A549 treated with CpdA at 1 μM for 4 hours (cell line): ENCODE measurements at places on chromosomes 7 and 10. TPM values are rescaled to one million over a fixed set of nuclear protein-coding genes. Genes with fewer than 3 reads are reported as not detected.

The SFTPA1 gene
- not detected in 5 replicates for total RNA-seq

The PDK4 gene
- 3.8 to 6.7 TPM (median 4.9 TPM) in 5 replicates for total RNA-seq

The C10orf67 gene
- 0.05 to 0.22 TPM (median 0.10 TPM) in 3 of 5 replicates, not detected in the others for total RNA-seq

The CALY gene
- total RNA-seq: 0.62 to 0.91 TPM (median 0.76 TPM) in 4 of 5 replicates, not detected in the other

The PVRIG gene
- total RNA-seq: not detected in 5 replicates

The CHCHD3 gene
- total RNA-seq: 82.9 to 92.6 TPM (median 84.7 TPM) in 5 replicates

The CPA4 gene
- total RNA-seq: 5.8 to 8.1 TPM (median 6.5 TPM) in 5 replicates

The CACNA2D1 gene
- total RNA-seq: 6.1 to 14.1 TPM (median 8.1 TPM) in 5 replicates

The AGR2 gene
- total RNA-seq: 97.0 to 175 TPM (median 138 TPM) in 5 replicates

The CTAGE8 gene
- total RNA-seq: 0.03 to 0.08 TPM in 2 of 5 replicates, not detected in the others

The NRG3 gene
- total RNA-seq: not detected in 5 replicates

The SH2D4B gene
- total RNA-seq: 0.02 to 0.06 TPM in 2 of 5 replicates, not detected in the others

The HTR5A gene
- not detected in 5 replicates for total RNA-seq

The PAPSS2 gene
- total RNA-seq: 23.1 to 27.9 TPM (median 26.3 TPM) in 5 replicates

The AGAP5 gene
- total RNA-seq: 2.3 to 3.5 TPM (median 2.5 TPM) in 5 replicates

The BAIAP2L1 gene
- total RNA-seq: 50.8 to 56.2 TPM (median 55.3 TPM) in 5 replicates

The DGKB gene
- total RNA-seq: not detected in 5 replicates

The ANKRD30A gene
- 0.37 to 1.4 TPM (median 1.0 TPM) in 5 replicates for total RNA-seq

The HERC4 gene
- 54.5 to 72.1 TPM (median 61.5 TPM) in 5 replicates for total RNA-seq

The MLXIPL gene
- total RNA-seq: 0.78 to 1.7 TPM (median 1.4 TPM) in 5 replicates

The FGFR2 gene
- 0.20 to 0.99 TPM (median 0.41 TPM) in 5 replicates for total RNA-seq

The HPSE2 gene
- not detected in 5 replicates for total RNA-seq

The SNCG gene
- 8.7 to 13.7 TPM (median 12.7 TPM) in 5 replicates for total RNA-seq

The LBX1 gene
- not detected in 5 replicates for total RNA-seq

The INHBA gene
- total RNA-seq: 0.50 to 1.6 TPM (median 1.1 TPM) in 5 replicates

The PNLIPRP3 gene
- not detected in 5 replicates for total RNA-seq

The NACAD gene
- 0.14 to 0.26 TPM (median 0.16 TPM) in 5 replicates for total RNA-seq

The LRRC18 gene
- not detected in 5 replicates for total RNA-seq
